ENCODE measurements at places on chromosomes 7 and 10.

DNA sequence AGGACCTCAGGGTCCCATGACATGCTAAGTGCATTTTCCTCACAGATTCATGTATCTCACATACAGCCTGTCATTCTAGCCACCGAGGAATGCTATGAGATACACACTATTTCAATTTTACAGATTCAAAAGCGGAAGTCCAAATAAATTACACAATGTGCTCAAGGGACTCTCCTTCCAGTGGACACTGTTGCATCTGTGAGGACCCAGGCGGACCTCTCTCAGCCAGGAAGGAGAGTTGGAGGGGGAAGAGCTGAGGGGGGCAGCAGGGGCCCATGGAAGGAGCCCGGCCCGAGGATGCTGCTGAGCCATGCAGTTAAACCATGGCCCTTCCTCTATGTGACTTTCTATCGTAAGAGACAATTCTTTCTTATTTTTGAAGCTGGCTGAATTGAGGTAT lies 93.6 kb downstream of the VOPP1 start:
- DNase-seq = no peak

- no peak for DNase-seq
These were observed 269.6 kb upstream of the NEBL start for GRCh38 chr10:21166557-21167287.

- no peak for DNase-seq
These were observed 554 bp downstream of the CSGALNACT2 start for GRCh38 chr10:43138757-43139241.

DNA sequence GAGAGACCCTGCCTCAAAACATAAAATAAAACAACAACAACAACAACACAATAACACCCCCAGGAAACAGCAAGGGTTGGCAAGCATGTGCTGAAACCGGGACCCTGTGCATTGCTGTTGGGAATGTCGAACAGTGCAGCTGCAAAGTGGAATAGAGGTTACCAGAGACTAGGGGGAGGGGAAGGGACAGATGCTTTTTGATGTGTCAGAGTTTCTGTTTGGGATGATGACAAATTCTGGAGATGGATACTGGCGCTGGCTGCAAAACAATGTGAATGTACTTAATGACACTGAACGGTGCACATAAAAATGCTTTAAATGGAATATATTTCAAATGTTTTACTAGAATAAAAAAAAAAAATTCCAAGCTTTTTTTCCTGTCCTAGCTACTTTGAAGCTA lies 241.8 kb downstream of the TEX36 start:
- no peak for DNase-seq

DNA sequence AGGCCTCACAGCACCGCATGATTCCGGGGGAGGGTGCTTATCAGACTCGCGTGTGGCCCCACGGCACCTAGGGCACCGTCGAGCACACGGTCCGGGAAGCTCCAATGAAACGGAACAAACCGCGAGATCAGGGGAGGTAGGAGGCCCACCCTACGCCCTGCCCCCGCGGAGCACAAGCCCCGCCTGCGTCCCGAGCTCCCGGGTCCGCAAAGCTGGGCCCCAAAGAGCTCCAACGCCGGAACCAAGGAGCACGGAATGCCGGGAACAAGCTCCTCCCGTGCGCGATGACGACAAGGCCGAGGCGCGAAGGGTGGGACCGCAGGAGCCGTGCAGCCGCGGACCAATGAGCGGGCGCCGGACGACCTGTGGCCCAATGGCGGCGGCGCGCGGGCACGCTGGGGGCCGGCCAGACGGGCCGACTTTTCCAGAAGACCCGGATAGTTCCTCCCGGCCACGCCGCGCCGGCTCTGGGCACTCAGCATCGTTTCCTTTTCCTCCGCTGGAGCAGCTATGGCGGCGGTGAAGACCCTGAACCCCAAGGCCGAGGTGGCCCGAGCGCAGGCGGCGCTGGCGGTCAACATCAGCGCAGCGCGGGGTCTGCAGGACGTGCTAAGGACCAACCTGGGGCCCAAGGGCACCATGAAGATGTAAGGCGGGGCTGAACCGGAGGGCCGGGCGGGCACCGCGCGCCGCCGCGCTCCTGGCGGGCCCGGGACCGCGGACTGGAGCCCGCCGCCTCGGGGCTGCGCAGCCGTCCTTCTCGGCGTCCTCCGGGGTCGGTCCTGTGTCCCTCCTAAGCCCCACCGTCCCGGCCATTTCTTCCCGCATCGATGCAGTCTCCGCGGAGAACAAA lies at the start of the genes CCT6A and PSPH:
Gene CCT6A, plus strand, starts transcription at position 427 of the 853 bp plus-strand sequence. Its CDS starts 84 bp downstream, at position 511.
Gene PSPH, minus strand, starts transcription at position 106 of the 853 bp plus-strand sequence. CDS start 30,232 bp downstream, outside the sequence.
- DNase-seq = peak; percentile 96

DNA sequence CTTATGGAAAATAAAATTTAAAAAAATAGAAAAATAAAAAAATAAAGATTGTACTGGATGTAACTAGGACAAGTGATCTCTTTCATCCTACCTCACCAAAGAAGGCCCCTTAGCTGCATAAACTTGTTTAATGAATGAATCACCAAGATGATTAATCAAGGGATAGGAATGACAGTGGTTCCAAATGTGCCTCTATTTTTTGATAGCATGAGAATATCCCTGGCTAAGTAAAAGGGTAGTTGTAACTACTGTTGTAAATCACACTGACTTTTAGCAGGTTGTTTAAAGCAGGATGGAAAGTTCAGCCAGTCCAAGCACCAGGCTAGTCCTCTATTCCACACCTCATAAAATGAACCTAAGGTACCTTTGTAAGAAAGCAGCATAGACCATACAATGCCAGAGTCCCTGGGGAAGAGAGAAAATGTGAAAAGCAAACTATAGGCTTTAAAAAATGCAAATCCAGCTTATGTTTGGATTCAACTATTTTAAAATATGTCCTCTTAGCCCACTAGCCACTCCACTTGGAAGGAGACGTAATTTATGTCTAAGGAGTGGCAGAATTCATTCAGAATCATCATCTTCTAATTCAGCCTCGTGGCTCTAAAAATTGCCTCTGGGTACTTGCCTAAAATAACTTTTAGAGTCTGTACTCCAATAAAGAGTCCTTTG lies 126.8 kb downstream of the SKIDA1 start:
- no peak for DNase-seq

GRCh38 chr7:121259826-121260225 lies 69.0 kb upstream of the WNT16 start:
- no peak for DNase-seq

DNA sequence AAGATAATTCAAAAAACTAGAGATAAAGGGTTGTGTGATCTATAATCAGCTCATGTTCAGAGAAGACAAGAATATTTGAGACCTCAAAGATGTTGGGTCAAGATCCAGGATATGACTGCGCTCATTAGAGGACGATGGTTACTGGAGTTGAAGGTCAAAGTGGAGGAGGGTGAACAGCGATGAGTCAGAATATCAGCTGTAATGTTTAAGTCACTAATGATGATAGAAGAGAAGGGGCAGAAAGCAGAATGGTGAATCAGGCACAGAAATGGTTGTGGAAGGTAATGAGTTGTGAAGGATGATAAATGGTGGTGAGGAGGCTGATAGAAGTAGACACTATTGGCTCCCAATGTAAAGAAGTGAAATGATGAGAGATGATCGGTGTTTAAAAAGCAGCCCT lies 540.3 kb downstream of the INHBA start:
- DNase-seq = no peak

- DNase-seq = no peak
These were observed 85.4 kb downstream of the FOXL3 start for GRCh38 chr7:375321-375831.

DNA sequence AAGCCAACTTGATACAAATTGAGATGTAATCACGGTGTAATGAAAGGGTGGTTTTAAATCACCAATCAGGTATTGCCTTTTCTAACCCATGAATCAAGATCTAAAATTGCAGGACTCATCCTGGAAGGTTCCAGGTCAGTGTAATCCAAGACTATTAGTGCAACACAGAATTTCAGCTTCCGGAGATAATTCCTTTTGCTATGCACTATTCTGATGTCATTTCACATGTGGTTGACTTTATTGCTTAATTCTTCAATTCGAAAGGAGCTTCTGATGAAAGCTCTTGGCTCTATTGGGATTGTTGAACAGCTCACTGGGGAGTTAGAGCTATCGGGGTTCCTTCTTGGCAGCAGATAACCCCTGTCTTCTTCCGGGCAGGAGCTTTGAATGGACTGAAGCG lies 147.4 kb upstream of the INSYN2A start:
- no peak for DNase-seq

GRCh38 chr10:33376476-33376875 lies 42.0 kb upstream of the NRP1 start:
- no peak for DNase-seq

GRCh38 chr7:27315066-27315465 lies 72.5 kb downstream of the EVX1 start:
- no peak for DNase-seq

DNA sequence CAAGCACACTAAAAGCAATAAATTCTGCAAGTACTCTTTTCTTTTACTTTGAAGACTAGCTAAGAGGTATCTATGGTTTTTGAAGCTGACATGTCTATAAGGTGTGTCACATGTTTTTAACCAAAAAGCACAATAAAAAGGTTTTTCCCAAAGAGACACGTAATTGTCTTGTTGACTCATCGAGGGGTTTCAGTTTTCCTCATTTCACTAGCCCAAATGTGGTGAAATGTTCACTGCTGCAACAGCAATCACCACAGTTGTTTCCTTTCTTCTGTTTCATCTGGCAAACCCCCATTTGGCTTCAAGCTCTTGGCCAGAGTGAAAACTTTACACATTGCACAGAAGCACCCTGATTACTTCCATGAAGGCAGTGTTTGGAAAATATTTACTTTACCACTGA lies 3.8 kb upstream of the HOXA4 start:
- DNase-seq = no peak

DNA sequence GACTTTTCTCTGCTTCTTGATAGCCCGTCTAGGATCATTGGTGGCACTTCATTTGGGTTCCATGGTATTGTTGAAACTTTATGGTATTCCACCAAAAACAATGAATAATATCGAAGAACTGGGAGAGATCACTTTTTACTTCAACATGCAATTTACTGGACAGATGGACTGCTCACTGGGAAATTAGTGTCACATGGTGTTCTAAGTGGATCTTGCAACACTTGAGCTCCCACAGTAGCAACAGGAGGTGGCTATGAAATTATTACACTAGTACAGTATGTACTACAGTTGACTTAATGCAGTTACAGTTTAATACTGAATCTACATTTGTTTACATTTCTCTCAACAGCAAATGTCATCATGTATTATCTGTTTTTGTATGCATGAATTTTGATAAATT lies 997.3 kb downstream of the REEP3 start:
- DNase-seq = no peak

GRCh38 chr7:12683678-12684585 lies 3.5 kb upstream of the ARL4A start:
- DNase-seq = no peak

GRCh38 chr7:44463169-44463808 lies 27.2 kb downstream of the NUDCD3 start:
- no peak for DNase-seq

GRCh38 chr7:80374321-80374720 lies 137.5 kb downstream of the GNAT3 start:
- no peak for DNase-seq
